ENCODE measurements at places on chromosomes 3 and 15.

GRCh38 chr3:65597226-65597951 lies 441.3 kb downstream of the MAGI1 start:
- DNase-seq: no peak

GRCh38 chr3:101340591-101340990 lies 20.2 kb upstream of the IMPG2 start:
- DNase-seq: no peak

DNA sequence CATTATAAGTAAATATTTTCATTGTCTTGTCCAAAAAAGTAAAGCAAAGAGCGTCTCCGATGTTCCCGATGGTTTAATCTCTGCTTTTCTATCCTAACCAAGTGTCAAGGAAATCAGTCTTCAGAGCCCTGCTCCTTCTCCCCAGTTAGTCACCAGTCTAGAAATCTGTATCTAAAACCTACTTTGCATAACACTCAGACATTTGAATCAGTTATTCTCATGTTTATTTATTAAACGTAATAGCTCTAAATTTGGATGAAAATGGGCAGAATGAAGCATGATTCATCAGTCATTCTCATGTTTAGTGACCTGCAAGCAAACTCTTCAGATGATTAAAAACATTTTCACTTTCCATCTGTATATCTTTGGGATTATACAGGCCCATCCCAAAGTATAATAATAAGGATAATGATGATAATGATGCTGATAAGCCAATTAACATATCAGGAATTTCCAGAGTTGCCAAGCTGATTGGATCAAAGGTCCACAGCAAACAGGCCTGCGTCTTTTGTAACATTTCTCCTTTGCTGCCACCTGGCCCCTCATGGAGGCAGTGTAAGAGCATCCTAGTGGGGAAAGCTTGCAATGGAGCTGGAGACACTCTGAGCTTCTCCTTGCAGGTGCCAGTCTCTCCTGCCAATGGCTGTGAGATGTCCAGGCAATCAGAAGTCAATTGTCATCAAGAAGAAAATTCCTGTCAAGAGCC lies 273.9 kb downstream of the IGSF11 start:
- no peak for DNase-seq

GRCh38 chr3:128518587-128519490 lies 25.8 kb upstream of the GATA2 start:
- DNase-seq: no peak

- DNase-seq: no peak
These were observed 34.0 kb upstream of the RPP14 start for GRCh38 chr3:58271901-58272501.

- DNase-seq: no peak
These were observed 288.5 kb downstream of the LPP start for GRCh38 chr3:188442430-188442829.

DNA sequence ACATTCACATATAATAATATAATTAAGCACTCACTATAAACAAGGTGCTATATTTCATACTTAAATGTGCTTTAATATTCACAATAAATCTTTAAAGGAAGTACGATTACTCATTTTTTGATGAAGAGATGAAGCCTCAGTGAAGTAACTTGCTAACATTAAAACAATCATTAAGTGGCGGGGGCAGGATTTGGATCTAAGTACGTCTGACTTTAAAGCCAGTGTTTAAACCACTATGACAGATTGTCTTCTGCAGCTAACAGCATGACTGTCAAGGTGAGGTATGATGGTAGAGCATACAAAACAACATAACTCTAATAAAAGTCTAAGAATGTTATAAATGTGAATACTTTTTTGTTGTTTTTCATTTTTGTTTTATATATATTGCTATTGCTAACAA lies 862.1 kb downstream of the ROBO1 start:
- no peak for DNase-seq

GRCh38 chr3:115194476-115194875 lies 47.4 kb upstream of the ZBTB20 start:
- no peak for DNase-seq
